ENCODE measurements at places on chromosomes 11 and 22. TPM values are rescaled to one million over a fixed set of nuclear protein-coding genes. Genes with fewer than 3 reads are reported as not detected.

The OR4D5 gene
- total RNA-seq = not detected

The SOX10 gene
- total RNA-seq = not detected

The FZD4 gene
- 97.0 TPM for total RNA-seq

The TRIM51 gene
- total RNA-seq = not detected

The RAB38 gene
- total RNA-seq = 0.60 TPM
